ENCODE measurements at places on chromosomes 7 and 10. TPM values are rescaled to one million over a fixed set of nuclear protein-coding genes. Genes with fewer than 3 reads are reported as not detected.

The CNTNAP2 gene
- total RNA-seq: not detected

The CYP2C8 gene
- 0.17 TPM for total RNA-seq

The PKD2L1 gene
- not detected for total RNA-seq

The TMEM236 gene
- 0.17 TPM for total RNA-seq

The MKI67 gene
- 0.26 TPM for total RNA-seq

The CALCR gene
- total RNA-seq: not detected

The PTN gene
- total RNA-seq: 13.9 TPM

The JAKMIP3 gene
- under 0.01 TPM for total RNA-seq

The CPN1 gene
- total RNA-seq: not detected

The PRR15 gene
- not detected for total RNA-seq

GRCh38 chr7:40799-41750 lies 151.3 kb upstream of the FAM20C start:
- no peak for DNase-seq

- peak; percentile 72 for DNase-seq
These were observed 9.8 kb upstream of the GRB10 start for GRCh38 chr7:50792342-50793119.

- no peak for DNase-seq
These were observed 65.0 kb downstream of the ZEB1 start for GRCh38 chr10:31383810-31384588.

GRCh38 chr10:132881186-132881920 lies 61.0 kb downstream of the CFAP46 start:
- DNase-seq: no peak

DNA sequence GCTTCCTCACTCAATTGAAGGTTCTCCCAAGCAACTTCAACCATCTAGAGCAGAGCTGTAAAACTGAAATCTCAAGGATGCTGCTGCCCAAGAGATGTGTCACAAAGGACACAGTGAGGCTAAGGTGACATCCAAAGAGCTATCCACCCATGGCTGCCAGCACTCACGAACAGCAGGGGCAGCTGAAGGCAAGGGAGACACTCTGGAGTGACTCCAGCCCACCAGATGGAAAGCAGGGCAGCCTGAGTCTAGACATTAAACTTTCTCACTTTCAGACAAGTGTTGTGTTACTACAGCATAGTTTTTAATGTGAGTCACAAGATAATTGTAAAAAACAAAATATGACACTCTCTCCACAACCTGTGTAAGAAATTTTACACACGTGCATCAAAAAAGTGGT lies 113.5 kb downstream of the LARP4B start:
- no peak for DNase-seq

DNA sequence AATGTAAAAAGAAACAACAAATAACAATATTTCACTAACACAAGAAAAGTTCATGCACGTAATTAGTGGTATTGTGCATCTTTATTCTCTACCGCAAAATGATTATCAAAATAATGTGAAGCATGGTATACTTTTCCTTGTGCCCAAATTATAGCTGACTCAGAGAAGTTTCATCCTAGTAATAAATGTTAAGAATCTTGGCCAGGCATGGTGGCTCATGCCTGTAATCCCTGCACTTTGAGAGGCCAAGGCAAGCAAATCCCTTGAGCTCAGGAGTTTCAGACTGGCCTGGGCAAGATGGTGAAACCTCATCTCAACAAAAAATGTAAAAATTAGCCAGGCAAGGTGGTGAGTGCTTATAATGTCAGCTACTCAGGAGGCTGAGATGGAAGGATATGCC lies 105.0 kb downstream of the KMT2C start:
- DNase-seq: no peak

DNA sequence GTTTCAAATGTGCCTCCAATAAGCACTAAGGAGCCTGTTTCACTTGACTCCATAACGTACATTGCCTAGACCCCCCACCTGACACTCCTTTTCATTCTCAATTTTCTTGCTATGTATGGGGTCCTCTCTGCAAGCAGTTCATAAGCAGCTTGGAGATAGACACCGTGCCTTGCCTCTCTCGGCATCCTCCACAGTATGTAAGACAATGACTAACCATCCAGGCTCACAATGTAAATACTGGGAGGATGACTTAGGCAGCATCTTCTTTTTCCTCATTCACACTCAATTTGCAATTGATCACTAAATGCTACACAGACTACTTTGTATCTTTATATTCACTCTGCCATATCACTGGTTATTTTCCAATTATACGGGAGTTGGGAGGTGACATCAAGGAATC lies 22.8 kb upstream of the CABCOCO1 start:
- DNase-seq: no peak

DNA sequence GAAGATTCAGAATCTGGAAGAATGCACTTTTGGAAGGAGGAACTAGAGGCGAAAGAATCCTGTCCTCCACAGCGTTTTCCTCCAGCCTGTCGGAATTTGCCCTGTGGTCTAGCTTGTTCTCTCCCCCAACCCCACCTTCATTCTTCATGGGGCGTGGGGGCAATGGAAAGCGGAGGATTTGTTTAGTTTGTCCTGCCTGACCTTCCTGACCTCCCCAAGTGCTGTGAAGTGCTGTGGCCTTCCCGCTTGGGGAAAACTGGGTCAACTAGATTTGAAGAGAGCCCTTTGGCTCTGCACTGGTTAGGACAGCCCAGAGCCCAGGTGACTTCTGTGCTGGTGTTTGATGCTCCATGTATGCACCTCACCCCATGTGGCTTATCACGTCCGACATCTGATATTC lies 49.1 kb downstream of the GATA3 start:
- no peak for DNase-seq

- DNase-seq: no peak
These were observed 38.7 kb upstream of the RET start for GRCh38 chr10:43037942-43038782.

DNA sequence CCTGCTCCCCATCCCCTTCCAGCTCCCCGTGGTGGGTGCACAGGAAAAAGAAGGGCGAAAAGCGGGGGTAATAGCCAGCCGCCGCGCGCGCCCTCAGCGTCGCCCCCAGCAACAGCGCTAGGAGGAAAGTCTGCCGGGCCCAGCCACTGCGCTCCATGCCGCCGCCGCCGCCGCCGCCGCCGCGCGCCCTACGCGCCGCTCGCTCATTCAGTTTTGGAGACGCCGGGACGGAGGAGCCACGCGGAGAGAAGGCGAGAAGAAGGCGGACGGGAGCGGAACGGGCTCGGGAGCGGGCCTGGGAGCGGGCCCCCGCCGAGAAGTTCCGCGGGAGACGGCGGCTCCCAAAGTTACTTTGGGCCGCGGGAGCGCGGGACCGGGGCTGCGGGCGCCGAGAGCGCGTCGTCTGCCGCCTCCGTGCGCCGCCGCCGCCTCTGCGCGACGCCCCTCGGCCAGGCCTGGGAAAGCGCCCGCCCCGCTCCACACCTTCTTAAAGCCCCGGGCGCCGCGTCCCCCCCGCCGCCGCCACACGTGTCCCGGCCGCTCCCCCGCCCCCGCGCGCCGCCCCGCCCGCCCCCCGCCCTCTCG lies at the start of gene RELN:
TSS of gene RELN (minus strand) at position 459 of the 585 bp plus-strand sequence. CDS start at position 157, 302 bp downstream.
- DNase-seq: peak; percentile 33

GRCh38 chr7:17132726-17133125 lies 165.7 kb upstream of the AHR start:
- no peak for DNase-seq

DNA sequence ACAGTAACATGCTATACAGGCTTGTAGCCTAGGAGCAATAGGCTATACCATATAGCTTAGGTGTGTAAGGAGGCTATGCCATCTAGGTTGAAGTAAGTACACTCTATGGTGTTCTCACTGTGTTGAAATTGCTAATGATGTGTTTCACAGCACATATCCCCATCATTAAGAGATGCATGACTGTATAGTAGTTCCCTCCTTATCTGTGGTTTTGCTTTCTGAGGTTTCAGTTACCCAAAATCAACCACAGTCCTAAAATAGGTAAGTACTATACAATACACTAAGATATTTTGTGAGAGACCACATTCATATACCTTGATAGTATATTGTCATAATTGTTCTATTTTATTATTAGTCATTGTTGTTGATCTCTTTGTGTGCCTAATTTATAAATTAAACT lies 12.7 kb downstream of the FZD1 start:
- no peak for DNase-seq

DNA sequence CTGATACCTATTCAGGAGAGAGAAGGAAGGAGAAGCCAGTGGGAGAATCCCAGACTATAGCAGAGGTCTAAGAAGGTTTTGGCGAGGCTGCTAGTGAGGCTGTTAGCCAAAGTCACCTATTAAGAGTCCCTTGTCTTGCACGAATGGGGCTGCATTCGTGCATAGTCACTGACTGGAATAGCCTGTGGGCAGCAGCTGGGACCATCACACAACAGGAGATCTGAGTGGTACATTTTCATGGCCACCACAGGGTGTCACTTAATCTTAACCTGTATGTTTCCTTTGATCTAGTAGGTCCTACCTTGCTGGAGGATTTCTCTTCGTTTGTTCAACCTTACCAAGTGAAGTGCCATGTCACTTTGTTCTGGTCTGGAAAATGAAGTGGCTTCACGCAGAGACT lies 319.9 kb downstream of the BMPER start:
- no peak for DNase-seq

- DNase-seq: peak; percentile 30
These were observed 724.5 kb downstream of the ANKRD7 start for GRCh38 chr7:118949031-118949430.

GRCh38 chr10:70331486-70332268 lies 47.9 kb upstream of the NPFFR1 start:
- DNase-seq: peak; percentile 94

DNA sequence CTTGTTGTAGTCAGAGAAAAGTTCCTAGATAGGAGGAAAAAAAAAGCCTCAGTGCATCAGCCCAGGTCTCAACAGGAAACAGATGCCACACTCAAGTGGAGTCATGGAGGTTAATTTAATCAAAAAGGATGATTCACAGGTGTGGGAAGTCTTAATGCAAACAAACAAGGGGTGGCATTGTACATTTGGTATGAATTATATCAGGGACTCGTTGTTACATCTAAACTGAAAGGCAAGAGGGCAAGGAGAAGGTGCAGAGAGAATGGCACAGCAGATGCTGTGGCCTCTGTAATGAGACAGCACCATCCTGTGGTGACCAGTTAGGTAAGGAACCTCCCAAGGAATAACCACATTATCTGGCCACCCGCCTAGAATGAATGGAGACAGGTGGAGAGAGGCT lies 133.7 kb downstream of the PTPRZ1 start:
- no peak for DNase-seq

DNA sequence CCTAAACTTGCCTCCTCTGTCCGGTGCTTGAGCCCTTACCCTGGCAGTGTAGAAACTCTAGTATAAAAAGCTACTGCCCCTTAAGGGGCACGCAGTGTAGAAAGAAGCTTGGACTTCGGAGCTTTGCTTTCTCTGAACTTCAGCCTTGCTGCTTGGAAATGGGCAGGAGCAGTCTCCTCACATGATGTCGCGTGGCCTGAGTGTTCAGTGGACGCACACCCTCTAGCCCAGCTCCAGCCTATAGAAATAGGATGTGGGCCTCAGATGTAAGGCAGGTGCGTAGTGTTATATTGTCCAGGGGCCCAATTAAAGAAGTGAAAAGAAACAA lies 98.2 kb upstream of the PCBD1 start:
- no peak for DNase-seq

DNA sequence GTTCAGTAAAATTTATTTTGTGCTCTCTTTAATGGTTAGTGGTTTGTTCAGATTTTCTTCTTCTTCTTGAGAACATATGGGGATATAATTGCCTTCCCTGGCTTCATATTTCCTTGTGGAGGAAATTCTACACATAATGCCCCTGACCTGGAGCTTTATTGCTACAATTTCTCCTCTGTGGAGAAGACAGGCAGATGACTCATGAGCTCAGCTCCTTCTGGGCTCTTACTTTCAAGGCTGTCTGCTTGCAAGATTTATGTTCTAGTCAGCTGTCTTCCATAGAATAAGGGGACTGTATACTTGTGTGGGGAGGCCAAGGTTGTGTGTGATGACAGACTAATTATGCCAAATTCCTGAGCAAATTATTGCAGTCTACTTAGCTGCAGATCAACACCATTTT lies 1.6 kb downstream of the LRRD1 start:
- peak; percentile 41 for DNase-seq

GRCh38 chr10:119030421-119031250 lies 1.1 kb downstream of the NANOS1 start:
- DNase-seq: peak; percentile 55

DNA sequence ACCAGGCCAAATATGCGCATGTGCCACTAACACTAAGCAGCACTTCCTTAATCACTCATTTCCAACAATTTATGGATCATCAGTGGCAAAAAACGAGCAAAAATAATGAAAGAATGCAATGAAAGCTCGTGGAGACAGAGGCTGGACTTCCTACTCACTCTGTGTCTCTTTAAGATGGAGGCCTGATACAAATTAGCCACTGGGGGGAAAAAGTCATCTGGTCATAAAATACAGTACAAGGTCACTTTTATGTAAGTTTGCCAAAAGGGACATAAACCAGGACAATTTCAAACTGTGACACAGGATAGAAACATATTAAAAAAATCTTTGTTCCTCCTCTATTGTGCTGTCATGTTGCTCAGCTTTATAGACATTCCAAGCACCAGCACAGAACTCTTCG lies 101.7 kb downstream of the LMBR1 start:
- DNase-seq: no peak

DNA sequence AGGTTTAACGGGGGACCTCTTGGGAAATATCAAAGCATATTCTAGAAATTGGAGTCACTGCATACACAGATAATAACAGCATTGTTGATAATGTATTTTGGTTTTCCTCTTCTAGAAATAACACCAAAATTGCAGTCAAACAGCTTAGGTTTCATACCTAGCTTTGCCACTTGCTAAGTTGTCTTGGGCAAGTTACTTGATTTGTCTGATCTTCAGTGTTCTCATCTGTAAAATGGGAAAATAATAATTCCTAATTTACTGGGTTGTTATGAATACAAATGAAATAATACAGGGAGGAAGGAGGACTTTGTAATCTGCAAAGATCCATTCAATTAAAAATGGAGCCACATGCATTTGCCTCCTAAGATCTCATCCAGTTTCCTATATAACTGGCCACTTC lies 20.3 kb upstream of the NUP205 start:
- DNase-seq: no peak

DNA sequence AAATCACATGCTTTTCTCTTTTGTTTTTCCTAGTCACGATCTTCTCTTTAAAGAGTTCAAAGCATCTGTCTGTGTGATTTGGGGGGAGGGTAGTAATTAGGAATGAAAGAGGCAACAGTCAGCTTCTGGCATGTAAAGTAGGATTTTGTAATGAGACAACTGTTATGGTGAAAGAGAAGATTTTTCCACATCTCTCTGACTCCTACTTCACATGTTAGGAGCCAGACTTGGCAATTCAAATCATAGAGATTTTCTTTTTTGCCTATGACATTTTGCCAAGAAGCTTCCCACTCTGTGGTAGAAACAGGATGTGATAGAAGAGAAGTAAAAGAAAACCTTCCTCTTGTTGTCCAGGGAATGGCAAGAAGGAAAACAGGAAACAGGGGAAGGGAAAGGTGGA lies 38.3 kb upstream of the KLHL7 start:
- DNase-seq: peak; percentile 52

DNA sequence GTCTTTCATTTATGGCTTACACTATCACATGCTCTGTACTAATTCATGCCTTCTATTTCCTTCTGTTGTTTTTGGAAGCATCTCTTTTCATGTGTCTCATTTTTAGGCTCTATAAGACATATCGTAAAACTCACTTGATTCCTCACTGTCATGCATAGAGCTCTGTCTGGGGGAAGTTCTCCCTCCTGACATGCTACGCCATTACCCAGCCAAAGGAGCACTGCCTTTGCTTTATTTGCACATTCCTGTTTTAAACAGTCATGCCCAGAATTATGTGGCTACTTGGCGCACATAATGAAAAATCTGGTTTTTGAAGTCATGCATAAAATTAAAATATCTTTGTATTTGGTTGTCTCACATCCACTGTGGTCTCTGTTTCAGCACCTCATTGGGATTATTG lies 17.6 kb upstream of the AKR1C3 start:
- peak; percentile 81 for DNase-seq

GRCh38 chr7:29518616-29519015 lies 45.0 kb upstream of the PRR15 start:
- no peak for DNase-seq
